ENCODE measurements at places on chromosomes 11 and 22. TPM values are rescaled to one million over a fixed set of nuclear protein-coding genes. Genes with fewer than 3 reads are reported as not detected.

The TANGO2 gene
- 10.3 TPM for total RNA-seq

The CRYBA4 gene
- total RNA-seq: not detected

The NRGN gene
- 0.84 TPM for total RNA-seq

The SNX32 gene
- 0.33 TPM for total RNA-seq

The PTPRCAP gene
- 129 TPM for total RNA-seq

The TRIM34 gene
- total RNA-seq: 3.5 TPM

The TBX10 gene
- total RNA-seq: not detected

The BIK gene
- total RNA-seq: 1.6 TPM

The APOL3 gene
- total RNA-seq: 116 TPM

The MED19 gene
- total RNA-seq: 13.7 TPM

The CD6 gene
- 827 TPM for total RNA-seq

The TMEM191C gene
- 3.9 TPM for total RNA-seq

The SEPTIN3 gene
- 0.22 TPM for total RNA-seq

The XKR3 gene
- not detected for total RNA-seq

The OR52I1 gene
- not detected for total RNA-seq

The IFITM10 gene
- total RNA-seq: 1.7 TPM

The MRGPRX4 gene
- not detected for total RNA-seq

The MYBPC3 gene
- not detected for total RNA-seq

The MS4A6A gene
- 3.3 TPM for total RNA-seq

The C11orf71 gene
- 7.6 TPM for total RNA-seq

The SPON1 gene
- total RNA-seq: 2.1 TPM

The NOX4 gene
- total RNA-seq: not detected

The CD3E gene
- total RNA-seq: 515 TPM

The CDCA5 gene
- 0.84 TPM for total RNA-seq

The ZNRF3 gene
- 0.61 TPM for total RNA-seq

The CAT gene
- total RNA-seq: 9.8 TPM

The ACRV1 gene
- total RNA-seq: not detected

All from CD4-positive, alpha-beta T cell (primary cell).